ENCODE measurements at places on chromosomes 16 and 17.

- no peak for DNase-seq
These were observed 11.5 kb upstream of the P2RX1 start for GRCh38 chr17:3927628-3928340.

- no peak for DNase-seq
These were observed 4.5 kb upstream of the TSPOAP1 start for GRCh38 chr17:58332778-58333735.

GRCh38 chr17:5686074-5686635 is 101.8 kb upstream of the NLRP1 start:
- no peak for DNase-seq

DNA sequence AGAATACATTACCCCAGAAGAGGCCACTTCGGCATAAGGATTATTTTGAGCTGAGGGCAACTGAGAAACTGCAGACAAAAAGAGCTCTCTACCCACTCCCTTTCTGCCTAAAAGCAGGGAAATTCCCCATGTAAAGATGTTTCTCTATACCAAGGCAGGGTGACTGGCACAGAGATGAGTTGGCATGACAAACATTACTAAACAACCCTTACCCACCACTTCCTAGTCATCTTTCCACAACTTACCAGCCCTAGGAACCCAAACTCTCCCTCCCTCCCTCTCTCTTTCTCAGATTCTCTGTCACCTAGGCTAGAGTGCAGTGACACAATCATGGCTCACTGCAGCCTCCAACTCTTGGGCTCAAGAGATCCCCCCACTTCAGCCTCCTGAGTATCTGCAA is 68.6 kb downstream of the EMP2 start:
- DNase-seq: no peak

GRCh38 chr16:13168091-13168572 is 266.7 kb downstream of the SHISA9 start:
- DNase-seq: no peak

Measured in T-helper 22 cell (primary cell).